ENCODE measurements at places on chromosomes 2 and 18. TPM values are rescaled to one million over a fixed set of nuclear protein-coding genes. Genes with fewer than 3 reads are reported as not detected.

SERPINB4 gene
- total RNA-seq: not detected

INHA gene
- not detected for total RNA-seq

PCARE gene
- 0.66 TPM for total RNA-seq

ERMN gene
- 0.16 TPM for total RNA-seq

SH2D6 gene
- total RNA-seq: 2.8 TPM

Measured in subcutaneous adipose tissue (tissue), 4 donors.